ENCODE measurements at places on chromosomes 2 and 18. TPM values are rescaled to one million over a fixed set of nuclear protein-coding genes. Genes with fewer than 3 reads are reported as not detected.

Gene CDH20
- total RNA-seq: not detected

Gene GREB1L
- not detected for total RNA-seq

Gene SKOR2
- not detected for total RNA-seq

Gene SLC5A7
- not detected for total RNA-seq

Gene BCL11A
- total RNA-seq: 28.9 TPM

DNA sequence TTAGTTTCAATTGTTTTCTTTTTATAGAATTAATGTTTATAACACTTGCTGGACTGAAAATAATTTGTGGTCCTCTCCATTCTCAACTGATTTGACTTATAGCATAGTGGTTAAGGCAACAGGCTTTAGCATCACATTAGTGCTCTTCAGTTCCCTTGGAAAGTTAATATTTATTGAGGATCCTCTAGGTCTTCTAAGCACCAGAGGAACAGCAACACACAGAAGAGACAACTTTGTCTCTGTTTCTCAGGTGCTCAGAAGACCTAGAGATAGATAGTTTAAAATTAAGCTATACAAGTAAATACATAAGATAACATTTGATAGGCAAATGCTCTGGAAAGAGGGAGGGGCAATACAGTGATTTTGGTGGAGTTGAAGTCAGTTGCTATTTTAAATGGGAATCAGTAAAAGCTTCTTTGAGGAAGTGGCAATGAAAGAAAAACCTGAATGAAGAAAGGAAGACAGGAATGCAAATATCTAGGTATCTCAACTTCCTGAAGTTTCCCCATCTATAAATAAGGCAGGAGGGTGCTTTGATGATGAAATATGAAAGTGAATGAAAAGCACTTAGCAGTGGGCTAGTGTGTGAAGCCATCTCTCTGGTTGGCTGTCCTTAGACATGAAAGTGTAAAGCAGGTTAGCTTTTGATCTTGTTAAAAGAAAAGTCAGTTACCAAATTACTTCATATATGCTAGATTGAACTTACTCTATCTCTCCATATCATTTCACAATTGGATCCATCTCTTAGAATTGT lies 7.9 kb downstream of the NEUROD1 start:
- no peak for DNase-seq

- DNase-seq: no peak
Measured at GRCh38 chr2:123953846-123954245, 71.2 kb upstream of the CNTNAP5 start.

DNA sequence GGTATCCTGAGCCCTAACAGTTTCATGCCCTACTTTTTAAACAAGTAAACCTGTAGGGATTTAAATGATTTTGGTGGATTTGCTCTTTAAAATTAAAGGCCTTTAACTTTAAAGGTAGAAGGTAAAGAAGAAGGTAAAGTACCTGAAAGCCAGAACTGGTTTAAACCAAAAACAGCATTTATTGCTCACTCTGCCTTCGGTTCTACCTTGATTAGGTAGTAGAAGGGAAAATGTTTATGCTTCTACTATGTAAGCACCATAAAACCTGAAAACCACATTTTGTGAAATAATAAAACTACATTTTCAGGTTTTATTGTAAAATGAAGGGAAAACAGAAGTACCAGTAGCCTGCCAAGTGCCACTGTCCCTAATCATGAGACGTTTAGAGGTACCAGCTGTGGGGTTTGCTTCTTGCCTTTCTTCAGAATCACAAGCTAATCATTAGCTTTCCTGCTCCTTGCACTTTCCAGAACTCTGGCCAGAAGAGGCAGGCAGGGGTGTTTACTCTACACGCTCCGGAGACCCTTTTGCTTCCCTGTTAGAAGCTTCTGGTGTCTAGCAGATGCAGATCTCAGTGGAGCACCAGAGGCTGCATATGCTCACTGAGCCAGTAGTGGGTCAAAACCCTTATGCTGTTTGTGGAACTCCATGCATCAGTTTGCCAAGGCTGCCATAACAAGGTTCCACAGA lies 33.3 kb downstream of the RPIA start:
- DNase-seq: no peak

DNA sequence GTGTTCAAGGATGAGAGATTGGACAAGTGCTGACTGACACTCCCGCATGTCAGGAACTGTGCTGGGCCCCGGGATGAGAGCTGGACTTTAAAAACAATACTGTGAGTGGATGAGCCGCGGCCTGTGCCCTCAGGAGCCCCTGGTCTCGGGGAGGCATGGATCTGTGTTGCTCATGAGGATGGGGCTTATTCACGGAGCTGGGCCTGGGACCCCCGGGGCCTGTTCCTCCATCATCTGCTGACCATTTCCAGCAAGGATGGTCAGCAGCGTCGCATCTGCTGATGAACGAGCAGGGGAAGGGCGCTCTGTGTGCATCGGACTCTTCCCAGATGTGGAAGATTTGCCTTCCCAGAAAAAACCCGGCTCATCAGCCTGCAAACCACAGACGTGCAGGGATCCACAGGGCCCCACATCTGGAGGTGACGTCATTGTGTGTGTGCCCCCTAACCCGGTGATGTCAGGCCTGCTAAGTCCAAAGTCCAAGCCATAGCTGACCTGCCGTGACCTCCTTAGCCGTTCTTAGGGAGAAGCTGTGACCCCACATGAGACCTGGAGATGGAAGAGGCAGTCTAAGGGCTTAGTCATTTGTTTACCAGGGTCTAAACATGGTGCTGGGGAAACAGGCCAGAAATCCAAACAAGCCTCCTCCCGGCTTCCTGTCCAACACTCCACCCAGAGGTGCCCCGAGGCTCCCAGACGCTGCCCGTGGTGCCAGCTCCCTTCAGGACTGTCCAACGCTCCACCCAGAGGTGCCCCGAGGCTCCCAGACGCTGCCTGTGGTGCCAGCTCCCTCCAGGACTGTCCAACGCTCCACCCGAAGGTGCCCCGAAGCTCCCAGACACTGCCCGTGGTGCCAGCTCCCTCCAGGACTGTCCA lies 143.9 kb downstream of the PXDN start:
- no peak for DNase-seq

DNA sequence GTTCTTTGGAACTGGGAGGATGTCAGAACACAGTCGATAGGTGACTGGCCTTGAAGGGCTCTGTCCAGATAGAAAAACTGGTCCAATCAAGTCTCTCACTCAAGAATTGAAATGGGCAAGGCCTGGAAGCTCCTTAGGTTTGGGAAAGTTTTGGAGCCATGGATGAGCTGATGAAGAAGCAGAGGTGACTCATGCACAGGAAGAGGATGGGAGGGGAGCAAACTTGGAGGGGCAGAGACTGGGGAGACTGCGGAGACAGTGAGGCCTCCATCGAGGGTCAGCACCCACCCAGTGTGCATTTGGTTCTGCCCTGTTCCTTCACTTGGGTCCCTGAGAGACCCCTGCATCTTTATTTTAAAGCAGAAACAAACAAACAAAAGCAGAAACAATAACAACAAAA lies 41.1 kb downstream of the SOWAHC start:
- no peak for DNase-seq

DNA sequence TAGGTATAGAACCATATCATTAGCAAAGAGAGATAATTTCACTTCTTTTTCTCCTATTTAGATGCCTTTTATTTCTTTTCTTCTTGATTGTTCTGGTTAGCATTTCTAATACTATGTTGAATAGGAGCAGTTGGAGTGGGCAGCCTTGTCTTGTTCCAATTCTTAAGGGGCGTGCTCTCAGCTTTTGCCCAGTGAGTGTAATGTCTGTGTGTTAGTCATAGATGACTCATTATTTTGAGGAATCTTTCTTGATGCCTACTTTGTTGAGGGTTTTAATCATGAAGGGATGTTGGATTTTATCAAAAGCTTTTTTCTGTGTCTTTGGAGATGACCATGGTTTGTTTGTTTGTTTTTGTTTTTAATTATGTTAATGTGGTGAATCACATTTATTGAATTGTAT lies 1453.1 kb upstream of the SLC39A10 start:
- no peak for DNase-seq

GRCh38 chr2:192215096-192215877 lies 20.6 kb upstream of the TMEFF2 start:
- DNase-seq: no peak

GRCh38 chr2:108220191-108220590 lies 19.6 kb upstream of the SULT1C3 start:
- no peak for DNase-seq

- no peak for DNase-seq
Measured at GRCh38 chr2:203366639-203367466, 38.7 kb downstream of the ABI2 start.

DNA sequence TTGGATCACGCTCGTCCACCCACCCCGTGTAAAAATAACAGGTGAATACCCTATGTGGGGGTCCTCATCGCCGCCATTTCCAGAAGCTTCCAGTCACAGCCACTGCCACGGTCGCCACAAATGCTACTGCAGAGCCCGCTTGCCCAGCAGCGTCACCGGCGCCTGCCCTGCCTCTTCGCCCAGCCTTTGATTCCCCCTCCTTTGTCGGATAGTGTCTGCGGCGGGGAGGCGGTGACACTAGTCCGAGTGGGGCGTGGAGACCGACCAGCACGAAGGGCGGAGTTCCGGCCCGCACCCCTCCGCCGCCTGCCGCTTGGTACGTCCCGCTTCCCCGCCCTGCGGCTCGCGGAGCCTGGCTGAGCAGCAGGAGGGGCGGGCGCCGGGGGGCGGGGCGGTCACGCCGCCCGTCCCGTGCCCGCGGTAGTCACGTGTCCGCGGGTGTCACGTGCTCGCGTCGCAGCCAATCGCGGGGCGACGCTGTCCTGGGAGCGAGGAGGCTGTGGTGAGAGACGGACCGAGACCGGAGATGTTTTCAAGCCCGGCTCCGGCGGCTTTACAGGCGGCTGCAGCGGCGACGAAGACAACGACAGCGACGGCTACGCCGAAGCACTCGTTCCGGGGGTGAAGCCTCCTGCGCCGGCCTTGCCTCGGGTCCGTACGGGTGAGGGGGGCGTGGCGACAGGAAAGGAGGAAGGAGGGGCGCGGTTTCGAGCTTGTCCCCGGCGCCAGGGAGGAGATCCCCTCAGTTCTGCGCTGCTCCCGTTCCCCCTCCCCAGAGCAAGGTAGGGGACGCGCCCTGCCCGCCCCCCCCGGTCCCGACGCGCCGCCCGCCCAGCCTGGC lies at the start of gene ANKRD12:
TSS of gene ANKRD12 (plus strand) at position 467 of the 841 bp plus-strand sequence. CDS start 45,652 bp downstream, outside the sequence.
- peak; percentile 96 for DNase-seq

DNA sequence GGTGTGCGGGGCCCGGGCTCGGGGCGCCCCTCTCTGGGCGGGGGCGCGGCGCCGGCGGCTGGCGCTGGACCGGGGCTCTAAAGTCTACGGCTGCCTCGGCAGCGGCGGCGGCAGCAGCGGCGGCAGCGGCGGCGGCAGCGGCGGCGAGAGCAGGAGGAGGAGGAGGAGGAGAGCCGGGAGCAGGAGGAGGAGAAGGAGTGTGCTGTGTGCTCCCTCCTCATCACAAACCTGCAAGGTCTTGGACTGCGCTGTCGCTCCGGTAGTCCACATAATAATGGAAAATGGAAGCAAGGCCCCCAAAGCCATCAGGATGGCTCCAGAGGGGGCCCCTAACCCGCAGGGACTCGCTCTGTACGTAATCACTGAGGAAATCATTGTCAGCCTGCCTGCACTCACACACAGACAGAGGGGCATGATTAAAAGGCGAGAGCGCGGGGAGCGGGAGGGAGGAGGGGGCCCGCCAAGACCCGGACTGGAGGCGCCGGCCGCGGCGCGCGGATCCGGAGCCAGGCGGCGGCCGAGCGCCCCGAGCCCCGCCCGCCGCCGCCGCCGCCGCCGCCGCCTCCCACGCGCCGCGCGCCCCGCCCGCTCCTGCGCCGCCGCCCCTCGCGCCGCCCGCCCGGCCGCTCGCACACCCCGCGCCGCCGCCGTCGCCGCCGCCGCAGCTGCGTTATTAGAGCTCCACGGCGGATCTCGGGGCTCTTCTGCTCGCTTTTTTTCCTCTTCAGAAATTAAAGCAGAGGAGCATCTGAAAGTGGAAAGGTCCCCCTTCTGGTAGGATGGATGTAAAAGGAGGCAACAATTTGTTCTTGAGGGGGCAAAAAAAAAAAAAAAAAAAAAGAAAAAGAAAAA lies at the start of gene ZNF521:
TSS of gene ZNF521 (minus strand) at position 390 of the 852 bp plus-strand sequence. CDS start 1,220 bp downstream, outside the sequence.
- peak; percentile 69 for DNase-seq

DNA sequence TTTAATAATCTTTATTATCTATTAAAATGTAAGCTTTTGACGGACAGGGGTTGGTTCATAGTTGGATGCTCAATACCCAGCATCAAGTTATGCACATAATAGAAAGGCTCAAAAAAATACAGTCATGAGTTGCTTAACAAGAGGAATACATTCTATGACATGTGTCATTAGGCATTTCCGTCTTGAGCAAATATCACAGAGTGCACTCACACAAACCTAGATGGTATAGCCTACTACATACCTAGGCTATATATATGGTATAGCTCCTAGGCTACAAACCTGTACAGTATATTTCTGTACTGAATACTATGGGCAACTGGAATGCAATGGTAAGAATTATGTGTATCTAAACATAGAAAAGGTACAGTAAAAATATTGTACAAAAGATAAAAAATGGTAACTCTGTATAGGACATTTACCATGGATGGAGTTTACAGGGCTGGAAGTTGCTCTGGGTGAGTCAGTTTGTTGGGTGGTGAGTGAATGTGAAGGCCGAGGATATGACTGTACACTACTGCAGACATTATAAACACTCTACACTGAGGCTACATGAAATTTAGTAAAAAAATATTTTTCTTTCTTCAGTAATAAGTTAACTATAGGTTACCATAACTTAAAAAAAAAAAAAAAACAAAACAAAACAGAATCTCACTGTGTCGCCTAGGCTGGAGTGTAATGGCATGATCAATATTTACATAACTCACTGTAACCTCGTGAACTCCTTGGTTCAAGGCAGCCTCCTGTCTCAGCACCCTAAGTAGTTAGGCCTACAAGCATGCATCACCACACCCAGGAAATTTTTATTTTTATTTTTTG lies 201.2 kb downstream of the NBAS start:
- no peak for DNase-seq

DNA sequence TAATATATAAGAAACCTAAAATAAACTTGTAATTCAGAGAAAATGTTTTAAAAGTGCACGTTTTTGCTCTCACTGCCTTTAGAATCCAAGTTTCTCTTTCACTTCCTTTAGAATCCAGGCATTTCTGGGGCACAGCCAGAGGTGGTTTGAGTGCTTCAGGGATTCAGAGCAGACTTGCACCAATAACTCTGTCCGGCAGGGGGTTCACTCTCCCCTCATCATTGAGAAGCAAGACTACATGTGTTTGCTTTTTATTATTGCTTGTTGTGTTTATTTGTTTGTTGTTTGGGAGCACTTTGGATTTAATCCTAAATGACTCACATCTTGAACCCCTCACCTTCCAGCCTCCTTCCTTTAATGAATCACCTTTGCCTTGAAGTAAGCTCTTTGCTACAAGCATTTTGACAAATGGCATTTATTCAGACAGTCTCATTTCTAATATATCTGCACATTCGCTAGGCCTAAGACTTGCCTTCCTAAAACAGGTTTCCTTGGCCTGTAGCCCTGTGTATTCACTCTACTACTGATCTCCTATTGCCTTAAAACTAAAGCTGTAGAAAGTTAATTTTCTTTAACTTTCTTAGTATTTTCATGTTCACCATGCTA lies 233.5 kb upstream of the ATP5MC3 start:
- peak; percentile 24 for DNase-seq

DNA sequence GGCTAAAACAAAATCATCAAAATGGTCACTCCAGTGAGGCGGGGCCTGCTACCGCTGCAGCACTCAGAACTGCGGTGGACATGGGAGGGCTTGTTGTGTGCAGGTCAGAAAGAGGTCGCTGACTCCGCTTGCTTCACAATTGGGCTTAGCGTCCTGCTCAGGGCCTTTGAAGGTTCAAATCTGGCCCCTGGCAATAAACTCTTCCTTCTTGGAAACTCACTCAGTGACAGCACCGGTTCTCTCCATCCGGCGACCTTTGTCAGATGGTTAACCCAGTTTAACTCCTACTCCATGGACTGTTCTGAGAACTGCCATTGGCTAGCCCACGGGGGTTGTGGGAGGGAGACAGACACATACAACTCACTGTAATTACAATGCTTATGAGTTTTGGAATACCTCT lies 29.0 kb upstream of the LAPTM4A start:
- DNase-seq: no peak

GRCh38 chr18:26089293-26090129 lies 902 bp downstream of the SS18 start:
- peak; percentile 7 for DNase-seq

Data from left colon (tissue), 2 donors.